ENCODE measurements at places on chromosomes 2 and 18.
A peak's percentile ranks its signal among the peaks of the same experiment; 100 is the strongest.

GRCh38 chr18:56374007-56374655, 264.3 kb downstream of the TXNL1 start:
- no peak for DNase-seq

- no peak for DNase-seq
Measured at GRCh38 chr2:182625814-182626213, 90.2 kb upstream of the DNAJC10 start.

GRCh38 chr2:9657731-9658130, 26.9 kb upstream of the YWHAQ start:
- DNase-seq = no peak

GRCh38 chr2:102803041-102803896, 41.4 kb downstream of the TMEM182 start:
- DNase-seq = no peak

GRCh38 chr2:73998451-73998850, 13.7 kb downstream of the TET3 start:
- DNase-seq = no peak

DNA sequence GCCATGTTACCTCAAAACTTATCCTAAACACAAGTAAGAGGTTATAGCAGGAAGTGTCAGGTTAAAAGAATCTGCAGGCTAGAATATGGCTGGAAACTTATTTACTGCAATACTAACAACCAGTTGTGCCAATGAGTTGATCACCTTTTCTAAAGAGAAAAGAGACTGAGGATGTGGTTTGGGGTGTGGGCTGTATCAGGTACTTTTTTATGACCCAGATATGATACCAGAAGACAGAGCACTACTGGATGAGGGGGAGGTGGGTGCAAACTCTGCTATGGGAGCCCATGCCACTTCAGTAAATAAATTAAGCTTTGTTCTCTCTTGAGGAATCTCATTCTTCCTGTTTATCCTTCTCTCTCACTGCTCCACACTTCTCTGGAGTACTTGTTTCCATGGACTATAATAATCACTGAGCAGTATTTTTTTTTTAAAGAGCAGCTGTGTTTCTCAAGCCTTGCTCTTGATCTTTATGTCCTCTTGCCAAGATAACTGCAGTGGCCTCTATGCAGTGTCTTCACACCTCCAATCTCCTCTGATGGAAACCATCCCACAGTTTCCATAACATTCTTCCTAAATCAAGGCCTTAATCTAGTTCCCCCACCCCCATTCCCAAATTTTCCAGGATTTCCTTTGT, 51.2 kb upstream of the NOSTRIN start:
- DNase-seq = peak; percentile 26

DNA sequence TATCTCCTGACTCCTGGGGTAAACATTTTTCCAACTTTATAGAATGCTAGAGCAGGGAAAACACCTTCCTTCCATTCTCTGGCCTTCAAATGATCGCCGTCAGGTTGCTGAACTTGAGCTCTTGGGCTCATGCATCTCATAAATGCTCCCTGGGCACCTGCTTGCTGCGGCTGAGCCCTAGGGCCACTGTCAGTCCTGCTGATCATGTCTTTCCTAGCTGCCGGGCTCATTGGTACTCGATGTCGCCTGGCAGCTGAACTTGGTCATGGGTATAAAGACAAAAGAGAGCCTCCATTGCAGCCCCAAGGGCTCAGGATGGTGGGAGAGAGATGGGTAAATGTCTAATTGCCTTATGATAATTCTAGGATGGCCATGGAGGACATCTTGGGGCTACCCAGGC, 80.6 kb downstream of the HS1BP3 start:
- no peak for DNase-seq

GRCh38 chr2:100606726-100607343, 44.0 kb downstream of the PDCL3 start:
- peak; percentile 64 for DNase-seq

DNA sequence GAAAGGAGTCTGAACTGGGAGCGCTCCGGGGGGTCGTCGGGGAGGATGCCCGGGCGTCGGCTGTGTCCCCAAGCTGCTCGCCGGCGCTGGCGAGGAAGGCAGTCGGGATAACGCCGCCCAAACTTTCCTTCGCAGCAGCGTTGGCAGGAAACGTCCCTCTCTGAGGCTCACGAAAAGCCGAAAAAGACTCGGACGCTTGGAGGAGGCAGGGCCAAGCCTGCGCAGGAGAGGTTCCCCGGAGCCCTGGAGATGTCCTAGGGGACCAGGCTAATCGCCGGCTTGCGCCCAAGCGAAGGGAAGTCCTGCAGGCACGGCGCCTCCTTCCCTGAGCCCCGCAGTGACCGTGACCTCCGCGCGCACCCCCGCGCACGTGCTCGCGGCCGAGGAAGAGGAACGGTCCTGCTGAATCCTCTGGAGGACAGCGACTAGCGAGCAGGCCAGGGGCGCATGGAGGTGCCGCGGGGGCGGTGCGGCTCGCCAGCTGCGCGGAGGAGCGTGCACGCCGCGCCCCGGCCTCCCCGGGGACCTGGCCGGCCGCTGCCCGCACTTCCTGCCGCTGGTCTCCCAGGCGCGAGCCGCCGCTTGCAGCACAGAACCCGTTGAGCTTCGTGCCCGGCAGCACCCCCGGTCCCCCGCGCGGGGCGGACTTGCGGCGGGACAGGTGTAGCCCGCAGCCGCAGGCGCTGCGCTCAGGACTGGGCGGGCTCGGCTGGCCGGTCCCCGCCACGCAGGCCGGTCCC, at the start of gene SH3RF3:
SH3RF3 (plus strand) TSS at position 590 of the 740 bp plus-strand sequence.
- DNase-seq = peak; percentile 57

DNA sequence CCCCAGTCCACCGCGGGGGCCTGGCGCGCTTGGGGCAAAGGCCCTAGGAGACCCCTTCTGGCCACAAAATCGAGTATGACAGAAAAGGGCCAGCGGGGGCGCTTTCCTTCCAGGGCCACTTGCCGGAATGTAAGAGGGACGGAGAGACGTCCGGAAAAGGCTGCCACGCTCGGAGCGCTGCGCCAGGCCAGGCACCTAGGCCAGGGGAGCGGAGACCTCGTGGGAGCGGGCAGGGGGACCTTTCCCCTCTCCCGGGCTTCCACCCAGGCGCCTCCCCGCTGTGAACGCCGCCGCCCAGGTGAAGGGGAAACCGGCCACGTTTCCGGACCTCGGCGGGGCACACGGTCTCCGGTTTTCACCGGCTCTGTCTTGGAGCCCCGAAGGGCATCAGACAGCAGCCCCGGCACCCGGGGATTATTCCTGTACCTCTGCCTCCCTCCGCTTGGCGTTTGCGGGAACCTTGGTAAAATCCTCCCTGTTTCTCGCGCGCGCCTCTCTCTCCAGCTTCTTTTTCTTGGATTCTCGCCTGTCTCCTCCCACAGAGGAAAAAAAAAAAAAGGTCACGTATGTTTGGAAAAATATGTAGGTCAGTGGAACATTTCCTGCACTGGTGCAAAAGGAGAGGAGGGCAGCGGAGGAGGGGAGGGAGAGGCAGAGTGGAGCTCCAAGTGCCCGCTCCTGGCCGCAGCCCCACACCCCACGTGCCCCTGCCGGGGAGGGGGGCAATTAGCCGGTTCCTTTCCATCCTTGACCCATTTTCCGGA, 1.2 kb upstream of the NPAS2 start:
- DNase-seq = no peak

DNA sequence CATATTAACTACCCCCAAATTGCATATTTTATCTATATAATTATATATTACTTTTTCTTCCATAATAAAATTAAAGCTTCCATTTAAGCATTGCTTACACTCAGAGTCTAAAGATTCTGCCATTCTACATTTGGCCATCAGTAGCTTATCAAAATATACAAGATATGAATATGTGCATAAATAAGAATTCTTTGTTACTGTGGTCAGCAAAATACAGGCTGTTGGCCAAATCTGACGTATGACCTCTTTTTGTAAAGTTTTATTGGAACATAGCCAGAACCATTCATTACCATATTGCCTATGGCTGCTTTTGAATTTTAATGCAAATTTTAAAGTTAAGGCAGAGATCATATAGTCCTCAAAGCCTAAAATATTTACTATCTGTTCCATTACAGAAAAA, 643.9 kb upstream of the VRK2 start:
- DNase-seq = no peak
